ENCODE measurements at places on chromosomes 12 and 14.

GRCh38 chr12:49955899-49956662 lies 5.5 kb downstream of the AQP2 start:
- DNase-seq, result no peak

DNA sequence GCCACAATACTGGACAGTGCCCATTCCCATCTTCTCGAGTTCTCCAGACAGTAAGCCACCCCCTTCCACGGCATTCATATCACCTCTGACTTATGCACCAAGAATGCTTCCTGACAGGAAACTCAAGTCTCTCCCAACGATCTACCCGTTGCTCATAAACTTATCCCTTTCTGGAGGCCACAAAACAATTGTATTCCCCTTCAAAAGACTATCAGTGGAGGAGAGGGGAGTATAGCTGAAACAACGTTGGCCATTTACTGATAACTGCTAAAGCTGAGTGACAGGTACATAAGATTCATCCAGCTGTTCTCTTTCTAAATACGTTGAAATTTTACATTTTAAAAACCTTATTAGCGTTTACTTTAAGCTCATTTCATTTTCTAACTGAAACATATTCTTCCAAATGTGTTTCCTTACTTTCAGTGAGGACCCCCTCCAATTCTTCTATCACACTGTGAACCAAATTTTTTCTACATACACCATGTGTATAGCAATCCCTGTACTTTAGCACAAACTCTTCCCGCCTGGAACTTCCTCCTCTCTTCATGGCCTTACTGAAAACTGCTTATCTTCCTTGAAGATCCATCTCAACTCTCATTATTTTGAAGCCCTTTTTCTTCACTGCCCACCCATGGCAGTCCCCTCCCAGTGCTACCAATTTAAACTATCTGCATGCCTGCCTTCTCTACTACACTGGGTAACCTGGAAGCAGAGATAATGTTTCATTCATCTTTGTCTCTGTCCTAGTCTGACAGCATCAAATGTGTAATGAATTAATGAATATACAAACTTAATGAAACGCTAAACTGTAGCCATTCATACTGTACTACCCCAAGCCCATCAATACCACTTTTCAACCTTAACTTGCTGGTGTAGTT lies 28.8 kb downstream of the ATXN2 start:
- no peak for DNase-seq

- no peak for DNase-seq
Observed at GRCh38 chr12:3236345-3237187, 159.4 kb downstream of the TSPAN9 start.

DNA sequence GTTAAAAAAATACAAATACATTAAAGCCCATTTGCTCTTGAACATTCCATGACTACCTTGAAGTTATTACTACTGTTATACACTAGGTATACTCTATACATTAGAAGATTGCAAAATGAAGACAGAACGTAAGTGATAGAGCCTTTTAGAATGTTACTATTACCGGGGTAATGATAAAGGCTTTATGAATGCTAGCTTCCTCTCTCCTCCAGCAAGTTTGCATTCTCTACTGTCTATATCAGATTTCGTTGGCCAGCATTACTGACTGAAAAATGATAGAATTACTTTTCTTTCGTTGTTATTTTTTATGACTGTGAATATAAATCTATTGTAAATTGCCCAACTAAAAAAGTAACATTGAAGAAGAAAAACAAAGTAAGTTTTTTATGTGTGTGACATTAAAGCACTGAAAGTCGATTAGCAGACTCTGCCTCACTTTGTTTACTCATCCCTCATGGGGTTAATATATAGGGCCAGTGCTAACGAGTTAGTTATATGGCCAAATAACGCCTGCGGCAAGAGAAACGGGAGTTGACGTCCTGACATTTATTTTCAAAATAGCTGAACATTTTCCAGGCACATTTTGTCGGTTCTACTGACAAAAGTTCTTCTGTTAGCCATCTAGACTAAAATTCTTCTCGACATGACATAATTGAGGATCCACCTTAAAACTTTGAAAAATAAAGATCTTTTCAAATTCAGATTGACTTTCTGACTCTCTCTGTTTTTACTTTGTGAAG lies 163.8 kb upstream of the KITLG start:
- no peak for DNase-seq

DNA sequence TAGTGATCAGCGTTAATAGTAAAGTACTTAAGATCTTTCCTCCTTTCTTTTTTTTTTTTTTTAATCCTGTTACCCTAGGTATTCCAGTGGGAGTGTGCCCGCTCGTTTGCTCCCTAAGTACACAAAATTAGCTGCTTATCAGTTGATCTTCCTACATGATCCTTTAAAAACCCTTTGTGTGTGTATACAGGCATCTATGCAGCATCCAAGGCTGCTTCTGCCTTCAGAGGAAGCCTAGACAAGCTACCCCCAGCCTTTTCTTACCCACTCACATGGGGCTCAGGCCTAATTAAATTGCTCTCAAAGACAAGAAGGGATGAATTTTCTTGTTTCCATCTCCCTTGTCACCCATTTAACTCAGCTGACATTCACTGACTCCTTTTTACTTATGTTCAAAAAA lies 343.4 kb upstream of the LMO3 start:
- DNase-seq, result no peak

DNA sequence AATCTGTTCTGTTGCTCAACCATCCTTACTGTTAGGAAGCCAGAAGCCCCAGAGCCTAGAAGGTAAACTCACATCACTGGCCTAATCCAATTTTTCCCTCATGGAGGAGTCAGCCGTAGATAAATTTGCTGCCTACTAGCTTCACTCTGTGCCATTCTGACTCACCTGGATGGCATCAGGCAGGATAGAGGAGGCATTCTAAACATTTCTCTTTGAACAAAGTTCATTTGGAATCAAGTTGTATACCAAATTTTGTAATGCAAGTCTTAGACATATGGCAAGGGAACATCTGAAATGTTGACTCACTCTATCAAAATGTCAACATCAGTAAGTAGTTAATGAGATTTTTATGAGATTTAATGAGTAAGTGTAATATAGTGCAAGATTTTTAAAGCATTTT lies 13.6 kb upstream of the TBC1D30 start:
- no peak for DNase-seq

DNA sequence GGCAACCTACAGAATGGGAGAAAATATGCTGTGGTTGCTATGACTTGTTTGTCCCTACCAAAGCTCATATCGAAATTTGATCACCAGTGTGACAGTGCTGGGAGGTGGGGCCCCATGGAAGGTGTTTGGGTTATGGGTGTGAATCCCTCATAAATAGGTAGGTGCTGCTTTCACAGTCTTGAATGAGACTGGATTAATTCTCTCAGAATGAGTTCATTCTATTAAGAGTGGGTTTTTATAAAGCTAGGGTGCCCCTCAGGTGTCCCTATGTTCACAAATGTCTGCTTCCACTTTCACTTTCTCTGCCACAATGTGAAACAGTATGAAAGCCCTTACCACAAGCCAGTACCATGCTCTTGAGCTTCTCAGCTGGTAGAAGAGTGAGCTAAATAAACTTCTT lies 133.5 kb downstream of the CPNE8 start:
- DNase-seq, result no peak

All from NCI-H345 (cell line).